ENCODE measurements at places on chromosomes 3 and 15.

DNA sequence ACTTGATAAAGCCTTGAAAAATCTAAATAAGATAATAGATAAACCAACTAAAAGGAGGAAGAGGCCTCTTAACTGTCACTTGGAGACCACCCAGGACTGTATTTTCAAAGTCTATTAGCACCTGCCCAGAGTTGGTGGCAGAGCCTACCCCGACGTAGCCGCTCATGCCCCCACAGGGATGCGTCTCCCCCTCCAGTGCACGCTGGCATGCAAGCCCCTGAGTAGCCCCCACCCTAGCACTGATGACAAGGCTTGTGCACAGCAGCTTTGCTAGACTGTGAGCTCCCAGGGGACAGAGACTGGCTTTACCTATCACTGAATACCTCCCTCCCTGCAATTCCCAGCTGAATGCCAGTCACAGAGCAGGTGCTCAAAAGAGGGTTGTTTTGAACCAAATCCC, 54.1 kb upstream of the HES1 start:
- no peak for DNase-seq

- no peak for DNase-seq
These were observed 123.2 kb downstream of the MFSD1 start for GRCh38 chr3:158925021-158925420.

DNA sequence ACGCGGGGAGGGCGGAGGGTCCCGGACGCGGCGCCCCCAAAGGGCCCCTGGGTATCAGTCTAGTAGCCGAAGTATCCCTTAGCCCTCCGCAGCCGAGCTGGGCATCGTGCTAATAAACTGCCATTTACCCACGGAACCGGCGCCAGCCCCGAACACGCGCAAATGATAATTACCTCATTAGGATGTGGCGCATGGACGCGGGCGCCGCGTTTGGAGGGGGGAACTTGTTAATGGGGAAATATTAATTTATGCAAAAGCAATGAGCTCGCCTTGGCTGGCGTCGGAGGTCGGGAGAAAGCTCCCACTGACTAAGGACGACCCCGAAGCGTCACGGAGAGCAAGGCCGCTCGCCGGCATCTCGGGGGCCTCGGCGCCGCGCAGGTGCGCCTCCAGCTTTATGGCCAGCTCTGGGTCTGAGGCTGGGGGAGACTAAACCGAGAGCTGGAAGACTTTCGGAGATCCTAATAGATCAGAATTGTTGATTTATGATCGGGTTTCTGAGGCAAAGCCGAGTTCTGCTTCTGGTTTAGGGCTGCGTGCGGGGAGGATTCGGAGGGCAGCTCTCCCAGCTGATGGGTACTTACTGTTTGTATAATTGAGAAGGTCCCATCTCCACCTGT, 474 bp upstream of the FEZF2 start:
- no peak for DNase-seq

DNA sequence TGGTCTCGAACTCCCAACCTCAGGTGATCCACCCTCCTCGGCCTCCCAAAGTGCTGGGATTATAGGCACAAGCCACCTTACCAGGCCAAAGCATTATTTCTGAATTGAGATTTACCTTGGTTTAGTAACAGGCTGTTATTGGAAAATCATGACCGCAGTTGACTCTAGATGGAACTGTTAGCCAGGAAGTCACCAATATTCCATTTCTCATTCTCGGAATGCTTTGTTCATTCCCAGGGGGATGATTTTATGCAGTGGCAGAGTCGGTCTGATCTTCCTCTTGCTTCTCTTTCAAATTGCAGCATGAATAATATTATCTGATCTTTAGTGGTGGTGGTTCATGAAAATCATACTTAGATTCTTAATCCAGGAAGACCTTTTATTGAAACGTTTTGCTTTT, 195.5 kb upstream of the MBNL1 start:
- no peak for DNase-seq

- DNase-seq: no peak
These were observed 278.6 kb downstream of the ZNF621 start for GRCh38 chr3:40803311-40803710.

- DNase-seq: no peak
These were observed 8.3 kb downstream of the KIF23 start for GRCh38 chr15:69422336-69422895.

GRCh38 chr3:126135071-126135405, 45.3 kb downstream of the ALDH1L1 start:
- DNase-seq: no peak

GRCh38 chr3:89098964-89099585, 8.3 kb upstream of the EPHA3 start:
- DNase-seq: peak; percentile 13

GRCh38 chr3:160886421-160886820, 130.4 kb downstream of the PPM1L start:
- no peak for DNase-seq

DNA sequence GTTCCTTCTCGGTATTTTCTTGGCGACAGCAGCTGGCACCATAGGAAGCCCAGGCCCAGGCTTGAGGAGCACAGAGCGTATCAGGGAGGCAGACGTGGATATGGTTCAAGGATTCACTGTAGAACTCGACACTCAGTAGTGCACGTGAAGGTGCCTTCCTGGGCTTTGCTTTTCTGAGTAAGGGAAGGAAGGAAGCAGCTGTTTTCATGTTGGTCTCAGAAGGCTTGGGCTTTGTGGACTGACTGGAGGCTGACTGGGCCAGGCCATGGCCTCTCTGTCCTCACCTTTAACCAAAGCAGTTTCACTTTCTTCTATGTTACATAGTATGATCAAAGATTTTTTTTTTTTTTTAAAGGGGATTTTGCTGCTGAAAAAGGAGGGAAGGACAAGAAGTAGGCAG, 6.9 kb upstream of the GHRL start:
- DNase-seq: no peak

DNA sequence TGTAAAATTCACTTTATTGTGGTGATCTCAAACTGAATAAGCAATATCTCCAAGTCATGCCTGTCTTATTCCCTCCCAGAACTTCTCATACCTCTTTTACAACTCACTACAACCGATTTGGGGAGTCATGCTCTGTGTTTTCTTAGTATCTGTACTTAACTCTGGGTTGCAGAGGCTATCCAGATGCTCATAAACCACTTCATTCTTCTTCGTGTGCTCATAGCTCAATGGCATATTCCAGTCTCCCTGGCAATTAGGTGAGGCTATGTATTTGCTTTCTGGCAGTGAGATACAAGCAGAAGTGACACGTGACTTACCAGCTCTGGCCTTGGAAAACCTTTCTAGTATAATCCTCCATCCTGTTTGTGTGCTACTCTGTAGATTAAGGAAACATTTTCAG, 360.9 kb downstream of the ZNF385D start:
- DNase-seq: no peak

DNA sequence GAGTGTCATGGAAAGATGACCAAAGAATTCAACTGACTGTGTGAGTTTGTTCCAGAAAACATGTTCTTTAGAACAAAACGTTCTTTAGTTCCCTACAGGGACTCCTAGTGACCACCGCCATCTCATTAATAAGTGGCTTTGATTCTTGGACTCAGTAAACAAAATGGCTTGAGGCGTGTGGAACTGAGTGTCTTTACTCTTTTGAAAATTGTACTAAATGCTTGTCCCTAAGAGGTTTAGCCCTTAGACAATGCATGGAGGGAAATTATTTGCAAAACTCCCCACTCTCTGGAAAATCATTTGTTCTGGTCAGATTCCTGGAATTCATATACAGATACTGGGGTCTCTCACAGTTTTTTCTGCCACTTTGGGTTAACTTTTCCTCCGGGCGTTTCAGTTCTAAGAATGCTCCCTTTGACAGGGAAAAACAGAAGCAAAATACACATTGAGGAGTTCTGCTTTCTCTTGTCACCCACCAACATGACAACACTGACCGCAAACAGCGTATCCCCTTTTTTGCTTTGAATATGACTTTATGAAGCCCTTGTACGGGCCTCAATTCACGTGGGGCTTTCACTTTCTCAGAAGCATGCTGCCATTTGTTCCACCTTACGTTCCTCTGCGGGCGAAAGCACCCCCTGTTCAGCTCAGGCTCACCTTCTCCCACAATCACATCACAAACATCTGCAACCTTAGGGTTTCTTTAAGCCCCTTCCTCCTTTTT, 15.3 kb upstream of the NRROS start:
- no peak for DNase-seq

DNA sequence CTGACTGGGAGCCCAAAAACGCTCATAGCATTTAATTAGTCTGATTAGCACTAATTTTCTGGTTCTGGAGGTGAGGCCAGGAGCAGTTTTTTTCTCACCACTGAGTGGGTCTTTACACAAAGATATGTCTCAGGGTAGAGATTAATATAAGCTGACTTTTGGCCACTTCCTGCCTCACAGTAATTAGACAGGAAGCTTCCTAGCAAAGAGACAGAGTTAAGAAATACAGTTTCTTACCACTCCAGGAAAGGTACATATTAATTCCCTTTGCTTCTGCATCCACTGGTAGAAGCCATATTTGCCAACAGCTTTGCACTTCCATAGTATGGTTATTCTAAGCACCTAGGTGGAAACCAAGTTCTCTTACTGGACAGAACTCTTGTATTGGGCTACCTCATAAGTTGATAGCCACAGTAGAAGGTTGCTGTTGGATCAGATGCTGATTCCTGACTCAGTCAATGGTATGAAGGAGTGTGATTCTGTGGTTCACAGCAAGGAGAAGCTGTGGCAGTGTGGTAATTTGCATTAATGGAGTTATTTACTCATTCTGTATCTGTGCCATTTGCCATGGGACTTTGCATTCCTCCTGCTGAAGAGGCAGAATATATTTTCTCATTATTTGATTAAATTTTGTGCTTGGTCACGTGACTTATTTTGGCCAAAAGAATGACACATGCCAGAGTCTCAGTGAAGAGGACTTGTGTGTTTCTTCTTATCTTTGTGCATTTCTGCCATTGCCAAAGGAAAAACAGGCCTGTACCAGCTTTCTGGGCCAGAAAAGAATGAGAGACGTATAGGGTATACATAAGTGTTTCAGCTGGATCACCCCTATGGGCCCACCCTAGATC, 17.5 kb upstream of the ZBTB20 start:
- no peak for DNase-seq

- DNase-seq: no peak
These were observed 235.7 kb upstream of the THBS1 start for GRCh38 chr15:39345176-39345575.

- no peak for DNase-seq
These were observed 438.1 kb downstream of the NAALADL2 start for GRCh38 chr3:175297216-175297615.

DNA sequence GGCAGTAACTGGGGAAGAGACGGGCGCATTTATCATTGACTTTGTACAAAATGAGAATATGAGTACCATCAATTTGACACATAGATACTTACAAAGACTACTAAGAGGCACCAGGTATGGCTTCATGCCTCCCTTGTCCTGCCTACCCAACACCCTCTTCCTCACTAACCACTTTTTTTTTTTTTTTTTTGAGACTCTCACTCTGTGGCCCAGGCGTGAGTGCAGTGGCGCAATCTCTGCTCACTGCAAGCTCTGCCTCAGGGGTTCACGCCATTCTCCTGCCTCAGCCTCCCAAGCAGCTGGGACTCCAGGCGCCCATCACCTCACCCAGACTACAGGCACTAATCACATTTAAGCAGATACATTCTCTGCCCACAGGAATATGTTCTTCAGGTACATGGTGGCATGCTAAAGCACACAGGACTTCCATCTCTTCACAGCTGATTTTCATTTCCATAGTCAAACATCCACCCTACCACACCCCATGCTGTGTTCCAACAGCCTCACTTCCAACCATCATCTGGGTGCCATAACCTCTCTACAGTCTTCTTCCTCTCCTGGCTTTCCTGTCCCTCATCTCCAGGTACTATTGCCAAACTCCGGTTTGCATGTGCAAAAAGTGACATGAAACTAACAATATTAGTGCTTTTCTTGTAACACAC, 41.7 kb downstream of the RAB27A start:
- no peak for DNase-seq

DNA sequence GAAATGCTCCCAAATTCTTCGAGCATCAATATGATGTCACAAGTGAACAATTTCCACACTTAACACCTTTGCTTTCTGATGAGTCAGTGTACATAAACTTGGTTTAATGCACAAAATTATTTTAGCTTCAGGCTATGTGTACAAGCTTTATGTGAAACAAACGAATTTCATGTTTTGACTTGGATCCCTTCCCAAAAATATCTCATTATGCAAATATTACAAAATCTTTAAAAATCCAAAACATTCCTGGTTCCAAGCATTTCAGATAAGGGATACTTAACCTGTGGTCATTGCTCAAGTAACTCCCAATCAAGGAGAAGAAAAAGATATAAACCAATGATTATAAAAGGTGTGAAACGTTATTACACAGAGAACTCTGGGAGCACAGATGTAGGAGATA, 25.2 kb downstream of the RAB5A start:
- DNase-seq: no peak

- no peak for DNase-seq
These were observed 15.3 kb upstream of the CACNA1D start for GRCh38 chr3:53478921-53479664.

DNA sequence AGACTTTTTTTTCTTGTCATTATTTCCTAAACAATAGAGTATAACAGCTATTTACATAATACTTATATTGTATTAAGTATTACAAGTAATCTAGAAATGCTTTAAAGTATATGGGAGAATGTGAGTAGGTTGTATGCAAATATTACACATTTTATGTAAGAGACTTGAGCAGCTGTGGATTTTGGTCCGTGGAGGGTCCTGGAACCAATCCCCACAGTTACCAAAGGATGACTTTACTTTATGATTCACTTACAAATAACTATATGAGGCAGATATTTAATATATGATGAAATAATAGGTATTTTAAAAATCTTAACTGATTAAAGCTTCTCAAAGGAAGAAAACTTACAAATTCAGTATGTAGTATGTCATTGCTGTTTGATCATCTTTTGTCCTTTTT, 56.3 kb downstream of the PPP2R3A start:
- DNase-seq: no peak

DNA sequence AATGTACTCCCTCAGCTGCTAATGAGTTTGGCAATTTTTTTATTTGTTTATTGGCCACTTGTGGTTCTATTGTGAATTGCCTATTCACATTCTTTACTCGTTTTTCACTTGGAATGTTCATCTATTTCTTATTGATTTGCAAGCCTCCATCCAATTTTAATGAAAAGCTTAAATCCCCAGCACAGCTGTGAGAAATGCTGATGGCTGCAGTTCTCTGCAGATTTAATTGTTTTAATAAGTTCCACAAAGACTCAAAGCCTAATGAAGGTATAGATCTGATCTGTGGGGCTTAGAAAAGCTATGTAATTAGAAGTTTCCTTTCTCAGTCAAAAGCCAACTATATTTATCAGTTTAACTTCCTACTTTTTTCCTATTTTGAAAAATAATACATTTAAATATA, 41.5 kb downstream of the LYZL4 start:
- no peak for DNase-seq

DNA sequence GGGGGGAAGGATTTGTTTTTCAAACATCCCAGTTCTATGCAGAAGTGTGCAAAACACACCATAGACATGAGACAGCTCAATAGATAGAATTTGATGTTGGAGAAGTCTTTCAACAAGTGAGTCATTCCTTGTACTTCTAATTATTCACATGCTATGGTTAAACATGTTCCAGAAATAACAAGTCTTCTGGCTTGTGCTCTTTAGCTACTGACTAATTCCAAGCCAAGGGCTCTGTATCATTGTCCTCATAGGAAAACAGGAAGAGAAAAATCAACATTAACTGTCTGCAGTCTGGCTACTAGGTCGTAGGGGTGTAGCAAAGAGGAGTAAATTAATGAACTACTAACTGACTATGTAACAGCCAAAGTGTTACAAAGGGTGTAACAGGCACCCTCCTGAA, 25.8 kb downstream of the LDHAL6B start:
- DNase-seq: no peak
